NCI-H2227 treated with DMSO at 0.1 percent for 48 hours (cell line): ENCODE measurements at places on chromosomes 2 and 18.

GRCh38 chr2:86557836-86558235, 5.4 kb downstream of the CHMP3 start:
- DNase-seq: no peak

DNA sequence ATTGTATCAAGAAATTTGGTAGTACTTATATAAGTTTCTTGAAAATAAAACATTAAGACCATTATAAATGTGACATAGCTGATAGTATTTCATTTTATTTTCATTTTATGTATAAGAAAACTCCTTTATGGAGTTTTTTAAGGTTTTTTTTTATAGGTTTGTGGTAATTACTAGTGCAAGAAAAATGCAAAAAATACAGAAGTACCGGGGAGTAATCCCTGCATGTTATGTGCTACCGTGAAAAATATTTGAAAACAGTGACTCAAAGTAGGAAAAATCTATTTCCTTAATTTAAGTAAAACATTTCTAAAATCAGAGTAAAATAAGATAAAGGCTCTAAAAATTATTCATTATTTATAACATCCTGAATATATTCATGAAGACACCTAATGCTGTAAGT, 21.6 kb downstream of the ZSWIM2 start:
- DNase-seq: no peak

DNA sequence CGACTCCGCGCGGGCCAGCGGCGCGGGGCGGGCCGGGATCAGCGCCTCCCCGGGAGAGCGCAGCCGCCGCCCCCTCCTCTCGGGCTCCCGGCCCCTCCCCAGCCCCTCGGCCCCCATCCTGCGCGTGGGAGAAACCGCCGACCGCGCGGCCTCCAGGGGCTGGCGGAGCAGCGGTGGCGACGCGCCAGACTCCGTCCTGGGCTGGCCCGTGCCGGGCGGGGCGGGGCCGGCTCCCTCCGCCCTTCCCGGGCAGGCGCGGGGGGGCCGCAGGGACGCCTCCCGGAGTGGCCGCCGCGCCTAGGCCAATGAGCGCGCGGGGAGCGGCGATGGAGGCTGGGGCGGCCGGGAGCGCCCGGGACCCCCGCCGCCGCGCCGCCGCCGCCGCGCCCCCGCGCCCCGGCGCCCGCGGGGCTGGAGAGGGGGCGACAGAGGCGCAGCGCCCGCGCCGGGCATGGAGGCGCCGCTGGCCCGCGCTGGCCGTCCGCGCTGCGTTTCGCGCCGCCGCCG, 49.1 kb downstream of the KCNIP3 start:
- no peak for DNase-seq

DNA sequence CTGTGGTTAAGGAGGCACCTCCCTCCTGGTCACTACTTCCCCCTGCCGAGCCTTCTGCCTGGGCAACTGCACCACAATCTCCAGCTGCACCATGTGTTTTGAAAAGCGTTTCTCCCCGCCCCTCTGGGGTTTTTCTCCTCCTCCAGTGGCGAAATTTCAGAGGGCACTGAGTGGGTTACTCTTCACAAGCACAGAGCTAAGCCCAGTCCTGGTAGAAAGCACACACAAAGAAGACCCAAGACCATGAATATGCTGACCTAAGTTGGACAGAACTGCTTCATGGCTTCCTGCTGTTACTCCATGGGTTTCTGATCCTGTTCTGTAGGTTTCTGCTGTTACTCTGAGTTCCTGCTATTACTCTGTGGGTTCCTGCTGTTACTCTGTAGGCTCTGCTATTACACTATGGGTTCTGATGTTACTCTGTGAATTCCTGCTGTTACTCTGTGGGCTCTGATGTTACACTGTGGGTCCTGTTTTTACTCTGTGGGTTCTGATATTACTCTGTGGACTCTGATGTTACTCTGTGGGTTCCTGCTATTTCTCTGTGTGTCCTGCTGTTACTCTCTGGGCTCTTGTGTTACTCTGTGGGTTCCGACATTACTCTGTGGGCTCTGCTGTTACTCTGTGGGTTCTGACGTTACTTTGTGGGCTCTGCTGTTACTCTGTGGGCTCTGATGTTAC, 216.6 kb downstream of the RTP5 start:
- DNase-seq: no peak

DNA sequence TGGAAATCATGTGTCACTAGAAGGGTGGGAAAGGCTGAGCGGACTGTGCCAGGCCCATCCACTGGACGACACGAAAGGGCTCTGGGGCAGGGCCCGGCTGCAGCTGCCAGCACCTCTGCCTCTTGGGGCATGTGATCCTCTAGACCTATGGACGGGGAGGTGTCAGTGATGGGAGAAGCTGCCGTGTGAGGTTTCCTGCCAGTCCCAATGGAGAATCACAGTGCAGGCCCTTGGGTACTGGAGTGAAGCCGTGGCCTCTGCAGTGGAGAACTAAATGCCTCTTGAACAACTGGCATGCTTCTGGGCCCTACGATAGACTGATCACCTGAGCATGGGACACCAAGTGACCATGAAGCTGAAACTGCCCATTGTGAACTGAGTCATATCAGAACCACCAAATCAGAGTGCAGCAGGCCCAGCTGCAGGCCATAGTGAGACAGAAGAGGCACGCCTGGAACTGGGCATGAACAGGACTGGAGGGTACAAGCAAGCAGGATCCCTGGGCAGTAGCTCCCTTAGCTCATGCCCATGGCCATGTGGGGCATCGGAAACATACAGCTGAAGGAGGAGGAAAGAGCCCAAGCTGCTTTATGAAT, 18.8 kb upstream of the RHOB start:
- DNase-seq: no peak

DNA sequence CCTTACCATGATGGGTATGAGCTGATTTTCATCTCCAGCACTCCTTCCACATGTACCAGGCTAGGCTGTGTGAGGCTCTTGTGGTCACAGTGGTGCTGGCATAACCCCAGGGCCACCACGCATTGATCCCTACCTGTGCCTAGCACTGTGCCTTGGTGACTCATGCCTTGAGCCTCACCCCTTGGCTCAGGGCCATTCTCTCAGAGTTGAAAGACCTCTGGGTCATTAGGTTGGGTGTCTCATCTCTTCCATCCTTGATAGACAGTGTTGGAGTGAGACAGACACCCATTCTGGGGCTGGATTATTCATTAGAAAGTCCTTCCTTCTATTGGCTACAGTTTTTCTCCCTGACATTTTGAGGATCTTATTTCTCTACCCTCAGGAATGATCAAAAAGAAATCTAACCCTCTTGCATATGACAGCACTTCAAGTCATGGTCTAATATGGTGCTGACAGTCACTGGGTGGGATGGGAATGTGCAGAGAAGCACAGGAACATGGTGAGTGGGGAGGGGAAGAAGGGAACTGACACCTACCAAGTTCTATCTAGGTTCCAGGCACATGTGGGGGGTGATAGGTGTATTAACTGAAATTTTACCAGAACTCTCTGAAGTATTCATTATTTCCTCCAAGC, 41.3 kb downstream of the DYSF start:
- no peak for DNase-seq

DNA sequence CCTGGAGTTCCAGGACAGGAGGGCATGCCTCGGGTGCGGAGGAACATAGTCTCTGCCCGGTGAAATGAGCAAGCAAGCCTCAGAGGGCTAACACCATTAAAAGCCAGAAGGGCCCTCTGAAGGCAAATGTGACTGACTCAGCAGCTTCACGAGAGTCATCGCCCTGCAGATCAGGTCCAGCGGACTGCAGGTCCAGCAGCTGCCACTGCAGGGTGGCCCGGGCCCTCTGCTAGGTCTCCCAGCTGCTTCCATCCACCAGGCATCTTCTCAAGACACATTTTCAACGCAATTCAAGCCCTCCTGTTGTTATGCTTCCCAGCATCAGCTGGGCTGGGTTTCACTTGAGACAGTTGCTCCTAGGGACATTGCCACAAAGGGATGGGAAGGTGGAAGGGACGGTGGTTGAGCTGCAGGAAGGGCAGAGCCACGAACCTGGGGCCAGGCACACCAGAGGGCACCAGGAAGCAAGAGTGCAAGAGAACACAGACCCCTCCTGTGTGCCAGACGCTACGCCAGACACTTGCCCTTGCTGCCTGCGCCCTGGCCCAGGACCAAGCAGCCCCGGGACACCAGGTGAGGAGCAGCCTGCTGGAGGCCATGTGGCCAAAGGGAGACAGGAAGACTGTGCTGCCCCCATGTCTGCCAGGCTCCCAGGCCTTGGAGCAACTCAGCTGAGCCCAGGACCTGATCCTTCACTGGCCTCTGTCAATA, 173.0 kb downstream of the HDAC4 start:
- DNase-seq: no peak

- no peak for DNase-seq
Measured at GRCh38 chr18:59923539-59924196, 23.9 kb downstream of the PMAIP1 start.

DNA sequence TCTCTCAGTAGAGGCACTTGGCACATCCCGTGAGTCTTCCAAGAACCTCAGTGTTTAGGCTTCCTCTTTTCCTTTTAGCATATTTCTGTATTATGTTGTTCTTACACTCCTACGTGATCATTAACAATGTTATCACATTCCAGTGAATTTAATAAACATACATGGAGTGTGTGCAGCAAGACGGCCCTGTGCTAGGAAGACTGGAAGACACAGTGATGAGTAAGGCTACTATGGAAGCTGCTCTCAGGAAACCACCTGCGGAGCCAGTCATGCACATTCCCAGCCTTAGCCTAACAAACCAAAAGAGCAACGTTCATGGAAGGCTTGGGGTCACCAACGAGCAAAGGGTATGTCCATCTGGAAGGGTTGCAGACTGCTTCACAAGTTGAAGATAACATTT, 103.4 kb downstream of the ETAA1 start:
- no peak for DNase-seq

DNA sequence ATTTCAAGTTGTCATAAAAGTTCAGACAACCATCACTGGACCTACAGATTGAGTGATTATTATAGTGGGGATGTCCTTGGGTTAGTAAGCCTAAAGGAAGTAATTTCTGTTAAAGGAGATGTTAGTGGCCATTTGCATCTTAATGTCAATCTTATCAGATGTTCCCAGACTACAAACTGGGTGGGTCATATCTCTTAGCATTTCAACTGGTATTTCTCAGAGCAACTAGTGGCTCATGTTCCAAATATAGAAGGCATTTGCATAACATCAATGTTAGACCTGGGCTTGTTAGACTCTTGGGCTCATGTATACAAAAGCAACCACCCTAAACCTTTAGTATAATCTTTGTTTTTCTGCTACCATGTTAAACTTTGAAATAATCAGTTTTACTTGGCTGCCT, 17.9 kb downstream of the PLEKHA3 start:
- no peak for DNase-seq

DNA sequence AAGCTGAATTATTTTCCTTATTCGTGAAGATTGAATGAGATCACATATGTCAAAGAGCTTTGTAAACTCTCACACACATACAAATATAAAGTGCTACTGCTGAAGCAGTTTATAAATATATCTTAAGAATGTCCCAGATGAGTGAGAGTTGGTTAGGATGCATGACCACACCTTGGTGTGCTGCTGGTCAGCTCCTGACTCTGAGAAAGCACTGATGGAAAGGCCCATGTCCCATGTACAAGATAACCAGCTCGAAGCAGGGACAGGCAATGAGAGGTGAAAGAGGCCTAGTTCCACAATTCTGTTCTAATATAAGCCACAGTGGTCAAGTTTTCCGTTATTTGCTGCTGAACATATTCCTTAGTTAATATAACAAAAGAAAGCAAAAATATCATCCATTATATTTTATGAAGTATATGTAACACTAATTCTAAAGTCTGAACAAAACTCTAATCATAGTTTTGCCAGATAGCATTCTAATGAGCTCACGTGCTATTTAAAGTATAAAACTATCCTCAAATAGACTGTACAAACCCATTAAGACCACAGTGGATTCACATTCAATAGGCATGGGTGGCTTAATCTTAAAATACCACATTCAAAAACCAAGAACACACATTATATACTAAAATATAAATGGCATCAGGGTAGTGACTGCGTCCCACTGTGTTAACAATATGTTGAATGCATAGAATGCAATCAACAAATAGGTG, 49.1 kb downstream of the CHMP3 start:
- DNase-seq: no peak

DNA sequence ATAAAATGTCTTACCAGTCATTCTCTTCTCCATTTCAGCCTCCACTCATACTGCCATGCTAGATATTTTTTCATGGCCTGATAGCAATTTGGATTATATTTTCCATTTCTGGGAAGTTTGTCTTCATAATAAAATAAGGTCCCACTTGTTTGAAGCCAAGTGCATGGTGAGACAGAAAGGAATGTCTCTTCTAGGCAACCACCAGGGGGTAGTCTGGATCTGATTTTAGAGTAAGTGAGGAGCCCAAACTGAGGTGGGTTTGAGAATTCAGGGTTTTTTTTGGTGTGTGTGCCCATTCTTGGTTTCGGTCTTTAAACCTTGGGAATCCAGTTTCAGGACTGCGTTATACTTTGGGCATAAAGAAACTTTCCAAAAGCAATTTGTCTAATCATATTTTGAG, 315.5 kb downstream of the RPRM start:
- peak; percentile 20 for DNase-seq

GRCh38 chr18:10350661-10351060, 103.8 kb upstream of the APCDD1 start:
- no peak for DNase-seq

GRCh38 chr18:79544386-79544963, 135.1 kb upstream of the CTDP1 start:
- DNase-seq: no peak

DNA sequence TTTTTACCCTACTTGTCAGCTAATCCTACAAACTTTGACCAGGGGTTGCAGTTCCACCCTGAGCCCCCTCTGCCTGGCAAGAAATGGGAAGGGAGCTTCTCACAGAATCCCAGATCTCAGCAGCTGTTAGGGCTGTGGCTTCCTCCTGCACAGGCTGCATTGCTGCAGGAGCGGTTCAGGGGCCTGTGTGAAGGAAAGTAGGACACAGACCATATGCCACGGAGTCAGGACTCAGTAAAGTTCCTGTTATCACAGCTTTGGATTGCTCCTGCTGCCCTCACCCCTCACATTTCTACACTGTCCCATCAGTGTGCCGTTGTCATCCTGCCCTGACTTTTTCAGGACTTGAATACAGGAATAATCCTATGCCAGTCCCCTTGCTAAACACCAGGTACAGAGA, 62.8 kb upstream of the SP3 start:
- DNase-seq: no peak
